Activated gamma-delta T cell treated with Interleukin-2 at 50 U/mL for 16 hours (primary cell): ENCODE measurements at places on chromosomes 3 and 15.

DNA sequence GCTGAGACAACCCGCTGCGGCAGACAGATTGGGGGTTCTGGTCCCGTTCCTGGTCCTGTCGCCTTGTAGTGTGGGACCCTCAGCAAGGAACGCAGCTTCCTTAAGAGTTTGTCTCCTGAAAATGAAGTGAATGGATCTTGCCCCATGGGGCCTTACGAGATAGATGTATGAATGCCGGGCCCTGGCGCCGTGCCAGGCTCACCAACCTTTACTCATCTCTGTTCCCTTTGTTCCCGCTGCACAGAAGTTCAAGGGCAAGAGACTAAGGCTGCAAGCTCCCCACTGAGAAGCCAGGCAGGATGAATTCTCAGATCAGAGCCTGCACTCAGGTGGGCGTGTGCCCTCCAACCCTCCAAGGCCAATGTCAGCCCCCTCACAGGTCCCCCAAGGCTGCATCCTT, 162.7 kb upstream of the IQSEC1 start:
- DNase-seq = no peak

DNA sequence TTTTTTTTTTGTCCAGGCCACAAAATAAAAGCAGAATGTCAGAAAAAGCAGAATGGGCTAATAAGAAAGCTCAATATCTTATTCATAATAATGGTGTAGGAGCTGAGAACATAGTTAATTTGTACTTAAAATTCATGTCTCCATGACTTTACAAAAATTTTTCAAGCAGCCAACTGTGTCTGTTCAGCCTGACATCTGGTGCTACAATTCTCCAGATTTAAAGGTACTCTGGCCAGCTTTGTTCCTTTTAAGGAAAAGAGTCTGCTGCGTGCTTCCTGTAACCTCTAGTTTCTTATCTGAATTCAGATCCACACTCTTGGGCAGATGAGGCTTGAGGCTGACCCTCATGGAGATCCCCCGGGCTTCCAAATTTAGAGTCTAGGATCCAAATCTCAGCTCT, 8.7 kb upstream of the RFX7 start:
- DNase-seq = no peak

- no peak for DNase-seq
Observed at GRCh38 chr15:63010386-63010785, 32.2 kb upstream of the TPM1 start.

DNA sequence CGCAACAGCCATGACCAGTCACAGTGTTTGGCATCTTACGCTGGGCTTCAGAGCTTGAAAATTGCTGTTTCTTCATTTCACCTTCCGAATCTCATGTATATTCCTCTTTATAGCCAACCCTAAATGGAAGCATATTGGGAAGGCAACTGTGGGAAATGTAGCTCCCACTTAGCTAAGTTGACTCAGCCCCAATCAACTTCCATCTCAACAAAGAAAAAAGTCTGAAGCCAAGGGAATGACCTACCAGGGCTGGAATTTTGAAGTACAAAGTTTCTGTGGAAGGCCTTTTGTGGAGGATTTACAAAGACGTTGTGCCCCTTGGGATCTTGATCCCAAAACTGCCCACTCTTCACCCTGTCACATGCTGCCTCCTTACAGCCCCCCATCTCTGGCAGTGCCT, 85.2 kb upstream of the OXTR start:
- no peak for DNase-seq
